ENCODE measurements at places on chromosomes 11 and 22.

- no peak for DNase-seq
Measured at GRCh38 chr22:25765016-25765367, 23.0 kb downstream of the MYO18B start.

DNA sequence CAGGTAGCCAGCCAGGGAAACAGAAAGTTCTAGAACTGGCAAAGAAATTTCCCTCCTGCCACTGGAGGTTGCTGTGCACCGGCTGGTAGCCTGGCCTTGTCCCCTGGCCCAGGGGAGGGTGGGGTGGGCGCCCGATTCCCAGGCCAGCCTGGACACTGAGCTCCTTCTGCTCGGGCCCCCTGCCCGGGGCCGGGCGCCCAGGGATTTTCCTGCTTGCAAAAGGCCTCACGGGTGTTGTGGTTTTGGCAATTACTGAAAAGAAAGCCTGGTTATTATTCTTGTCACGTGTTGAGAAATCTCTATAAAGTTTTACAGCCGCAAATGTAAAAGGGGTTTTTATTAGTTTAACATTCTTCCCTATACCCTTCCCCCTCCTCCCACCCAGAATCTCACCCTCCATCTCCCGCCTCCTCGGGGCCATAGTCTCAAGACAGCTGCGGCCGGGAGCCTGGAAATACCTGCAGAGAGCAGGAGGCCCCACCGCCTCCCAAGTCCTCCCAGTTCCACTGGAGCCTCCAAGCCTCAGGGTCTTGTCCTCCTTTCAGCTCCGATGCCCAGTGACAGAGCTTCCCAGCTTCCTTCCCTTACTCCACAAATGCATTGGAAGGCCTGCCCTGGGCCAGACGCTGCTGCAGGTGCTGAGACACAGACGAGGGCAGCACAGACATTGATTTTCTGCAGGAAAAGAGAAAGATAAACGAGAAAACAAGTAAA is 1515.6 kb downstream of the TBC1D22A start:
- DNase-seq, result no peak

- DNase-seq, result no peak
Measured at GRCh38 chr11:122604621-122605020, 50.9 kb upstream of the UBASH3B start.

- DNase-seq, result no peak
Measured at GRCh38 chr22:46649141-46650077, 29.2 kb downstream of the GRAMD4 start.

DNA sequence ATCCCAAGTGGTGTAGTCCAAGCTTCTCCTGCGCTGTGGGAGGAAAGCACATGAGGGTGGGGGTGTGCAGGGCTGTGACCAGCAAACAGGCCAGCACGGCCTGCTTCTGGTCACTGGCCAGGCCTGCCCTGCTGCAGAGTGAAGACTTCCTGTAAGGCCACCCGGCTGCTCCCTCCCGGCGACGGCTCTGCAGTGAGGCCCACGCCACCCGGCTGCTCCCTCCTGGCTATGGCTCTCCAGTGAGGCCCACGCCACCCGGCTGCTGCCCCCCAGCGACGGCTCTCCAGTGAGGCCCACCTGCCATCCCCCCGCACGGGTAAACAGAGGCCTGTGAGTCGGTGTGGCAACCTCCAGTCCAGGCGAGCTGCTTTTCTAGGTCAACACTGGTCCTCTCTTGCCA is 31.4 kb upstream of the BRSK2 start:
- DNase-seq, result no peak

- peak; percentile 55 for DNase-seq
Measured at GRCh38 chr11:67024410-67024809, 1.5 kb downstream of the SYT12 start.

DNA sequence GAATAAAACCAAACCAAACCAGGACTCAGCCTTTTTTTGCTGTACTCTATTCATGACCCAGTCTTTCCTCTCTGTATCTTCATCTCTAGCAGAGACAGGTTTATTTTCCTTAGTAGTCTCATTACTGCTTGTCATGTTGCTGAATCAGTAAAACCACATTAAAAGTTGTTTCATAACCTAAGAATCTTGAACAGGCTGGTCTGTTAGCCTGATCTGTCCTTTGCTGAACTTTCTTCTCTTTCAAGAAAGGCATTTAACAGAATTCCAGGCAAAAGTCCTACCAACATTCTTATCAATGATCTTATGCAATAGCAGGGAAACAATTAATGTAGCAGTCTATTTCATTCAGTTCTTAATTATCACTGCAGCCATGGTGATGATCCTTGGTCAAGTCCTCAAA is 197.7 kb downstream of the CASP12 start:
- no peak for DNase-seq

- DNase-seq, result no peak
Measured at GRCh38 chr11:32905028-32905667, 12.5 kb downstream of the QSER1 start.

- DNase-seq, result no peak
Measured at GRCh38 chr22:49027368-49027670, 800.4 kb downstream of the BRD1 start.

DNA sequence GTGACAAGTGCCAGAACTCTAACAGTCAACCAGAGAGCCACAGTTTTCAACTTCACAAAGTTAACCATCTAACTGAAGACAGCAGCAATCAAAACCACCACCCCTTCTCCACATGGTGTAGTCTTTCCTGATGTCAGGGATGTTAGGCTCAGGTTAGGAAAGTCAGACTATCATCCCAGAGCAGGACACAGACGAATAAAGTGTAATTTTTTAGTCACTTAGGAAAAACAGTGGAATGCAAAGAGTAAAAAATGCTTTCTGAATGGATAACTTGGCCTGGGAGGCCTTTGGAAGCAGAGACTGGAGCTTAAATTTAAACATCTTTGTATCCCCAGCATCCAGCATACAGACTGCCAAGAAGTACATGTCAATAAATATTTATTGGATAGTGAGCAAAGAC is 15.4 kb downstream of the OR51B4 start:
- DNase-seq, result no peak

- DNase-seq, result no peak
Measured at GRCh38 chr11:96287822-96288439, 55.1 kb downstream of the MAML2 start.

DNA sequence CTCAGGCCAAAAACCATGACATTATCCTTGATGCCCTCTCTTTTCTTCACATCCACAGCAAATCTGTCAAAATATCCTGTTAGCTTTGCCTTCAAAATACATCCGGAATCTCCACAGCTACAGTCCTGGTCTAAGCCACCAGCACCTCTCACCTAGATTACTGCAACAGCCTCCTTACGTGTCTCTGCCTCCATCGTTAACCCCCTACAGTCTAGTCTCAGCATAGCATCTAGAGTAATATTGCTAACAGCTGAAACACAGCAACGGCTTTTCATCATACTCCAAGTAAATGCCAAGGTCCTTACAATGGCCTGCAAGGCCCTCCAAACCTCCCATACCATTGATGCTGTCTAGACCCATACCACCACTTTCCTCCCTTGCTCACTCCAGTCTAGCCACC is 4.4 kb downstream of the TSG101 start:
- DNase-seq, result peak; percentile 6

GRCh38 chr11:77457340-77457739 is 16.6 kb downstream of the PAK1 start:
- no peak for DNase-seq

DNA sequence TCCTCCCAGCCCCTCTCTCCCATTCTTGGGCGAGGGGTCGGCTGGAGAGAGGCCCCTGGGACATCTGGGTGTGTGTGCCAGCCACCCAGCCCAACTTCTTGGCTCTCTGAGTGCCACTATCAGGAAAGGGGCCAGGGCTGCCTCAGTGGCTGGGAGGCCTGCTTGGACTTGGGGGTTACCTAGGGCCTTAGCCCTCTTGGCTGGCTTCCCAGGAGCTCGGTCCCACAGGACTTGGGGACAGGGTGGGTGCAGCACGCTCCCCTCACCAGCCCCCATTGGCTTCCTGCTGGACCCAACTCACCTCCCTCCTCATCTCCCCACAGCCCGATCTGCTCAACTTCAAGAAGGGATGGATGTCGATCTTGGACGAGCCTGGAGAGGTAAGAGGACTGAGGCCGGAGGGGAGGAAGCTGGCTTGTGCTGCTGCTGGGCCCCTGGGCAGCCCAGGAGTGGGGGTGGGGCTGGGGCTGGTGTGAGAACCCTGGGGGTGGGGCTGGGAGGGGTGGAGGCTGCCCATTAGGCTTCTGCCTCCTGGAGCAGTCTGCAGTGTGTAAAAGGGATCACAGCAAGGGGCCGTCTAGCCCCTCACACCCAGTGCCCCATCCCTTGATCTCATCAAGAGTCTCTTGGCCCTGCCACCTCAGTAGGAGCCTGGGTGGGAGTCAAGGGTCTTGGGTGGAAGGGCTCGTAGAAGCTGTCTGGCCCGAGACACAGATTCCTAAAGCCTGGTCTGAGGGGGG is 54.8 kb downstream of the TRIOBP start:
- no peak for DNase-seq

DNA sequence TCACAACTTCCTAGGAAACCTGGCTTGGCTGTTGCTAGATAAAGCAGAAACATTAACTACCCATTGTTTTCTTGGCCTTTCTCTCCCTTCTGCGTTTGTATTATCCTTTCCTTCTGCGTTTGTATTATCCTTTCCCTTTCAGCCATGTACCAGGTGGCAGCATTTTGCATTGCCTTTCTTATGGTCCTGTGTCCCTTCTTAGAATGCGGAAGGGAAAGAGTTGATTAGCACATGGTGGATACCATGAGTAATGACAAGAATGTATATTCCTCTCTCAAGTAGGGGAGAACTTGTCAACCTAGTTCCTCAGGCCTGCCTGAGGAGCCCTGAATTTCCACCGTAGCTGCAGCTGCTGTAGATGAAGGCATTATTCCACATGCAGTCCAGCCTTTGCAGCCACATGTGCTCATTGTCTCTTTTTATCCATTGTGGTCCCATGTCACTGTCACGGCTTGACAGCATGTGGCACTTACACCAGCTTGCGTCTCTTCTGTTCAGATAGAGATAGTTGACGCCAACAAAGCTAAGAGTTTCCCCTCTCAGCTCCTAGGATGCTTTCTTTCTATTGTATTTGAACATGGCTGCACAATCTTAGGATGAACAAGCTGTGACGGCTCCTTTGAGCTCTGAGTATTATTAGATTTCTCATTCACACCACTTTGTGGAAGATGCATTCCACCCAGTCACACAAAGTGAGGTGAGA is 44.8 kb downstream of the SLN start:
- DNase-seq, result no peak

DNA sequence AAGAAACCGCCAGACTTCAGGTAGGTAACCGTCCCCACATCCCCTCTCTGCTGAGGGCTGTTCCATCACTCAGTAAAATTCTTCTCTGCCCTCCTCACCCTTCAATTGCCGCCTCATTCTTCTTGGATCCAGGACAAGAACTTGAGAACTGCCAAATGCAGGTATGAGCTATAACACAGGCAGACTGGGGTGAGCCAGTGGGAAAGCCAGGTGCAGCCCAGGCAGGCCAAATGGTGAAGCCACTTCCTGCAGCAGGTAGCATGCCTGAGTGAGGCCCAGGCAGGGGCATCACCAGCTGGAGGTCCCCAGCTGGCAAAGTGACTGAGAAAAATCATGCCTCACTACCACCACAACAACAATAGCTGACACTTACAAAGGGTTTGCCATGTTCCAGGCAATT is 22.4 kb upstream of the API5 start:
- no peak for DNase-seq

- peak; percentile 27 for DNase-seq
Measured at GRCh38 chr22:30212996-30213441, 33.5 kb downstream of the LIF start.

DNA sequence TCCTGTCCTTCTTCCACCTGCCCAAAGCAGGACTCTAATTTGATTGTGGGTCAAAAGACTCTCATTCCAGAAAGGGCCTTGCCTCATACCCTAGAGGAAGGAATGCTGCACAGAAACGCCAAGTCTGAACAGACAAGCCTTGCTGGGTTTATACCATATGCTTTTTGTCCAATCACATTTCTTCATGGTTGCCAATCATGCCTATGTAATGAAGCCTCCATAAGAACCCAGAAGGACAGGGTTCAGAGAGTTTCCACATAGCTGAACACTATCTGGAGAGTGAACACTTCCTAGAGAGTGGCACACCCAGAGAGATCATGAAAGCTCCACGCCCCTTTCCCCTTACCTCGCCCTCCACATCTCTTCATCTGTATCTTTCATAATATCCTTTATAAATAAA is 4.8 kb upstream of the SAA2 start:
- no peak for DNase-seq

- no peak for DNase-seq
Measured at GRCh38 chr11:118618115-118618990, 10.9 kb downstream of the PHLDB1 start.

- peak; percentile 22 for DNase-seq
Measured at GRCh38 chr11:64299847-64300648, at the start of gene CATSPERZ. CATSPERZ (plus strand) TSS chr11:64300358; CDS start chr11:64300411, 53 bp downstream.

DNA sequence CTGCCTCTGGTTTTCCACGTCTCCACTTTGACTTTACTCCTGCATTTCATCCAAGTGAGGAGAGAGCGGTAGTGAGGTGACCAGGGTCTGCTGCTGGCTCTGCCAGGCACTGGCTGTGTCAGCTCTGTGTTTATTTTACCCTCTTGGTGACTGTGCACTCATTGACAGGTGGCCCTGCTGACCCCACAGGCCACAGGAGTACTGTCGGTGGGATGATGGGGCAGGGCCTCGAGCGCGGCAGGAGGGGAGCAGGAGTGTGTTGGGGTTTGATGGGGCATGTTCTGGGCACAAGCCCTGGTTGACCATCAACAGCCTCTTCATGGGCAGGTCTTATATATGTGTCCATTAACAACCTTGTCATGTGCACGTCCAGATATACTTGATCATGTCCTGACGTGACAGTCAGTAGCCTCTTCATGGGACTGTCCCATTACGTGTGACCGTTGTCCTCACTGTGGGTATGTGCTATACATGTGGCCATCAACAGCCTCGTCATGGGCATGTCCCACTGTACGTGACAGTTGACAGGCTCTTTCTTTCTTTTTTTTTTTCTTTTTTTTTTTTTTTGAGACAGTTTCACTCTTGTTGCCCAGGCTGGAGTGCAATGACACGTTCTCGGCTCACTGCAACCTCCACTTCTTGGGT is 31.4 kb upstream of the ACR start:
- DNase-seq, result no peak

DNA sequence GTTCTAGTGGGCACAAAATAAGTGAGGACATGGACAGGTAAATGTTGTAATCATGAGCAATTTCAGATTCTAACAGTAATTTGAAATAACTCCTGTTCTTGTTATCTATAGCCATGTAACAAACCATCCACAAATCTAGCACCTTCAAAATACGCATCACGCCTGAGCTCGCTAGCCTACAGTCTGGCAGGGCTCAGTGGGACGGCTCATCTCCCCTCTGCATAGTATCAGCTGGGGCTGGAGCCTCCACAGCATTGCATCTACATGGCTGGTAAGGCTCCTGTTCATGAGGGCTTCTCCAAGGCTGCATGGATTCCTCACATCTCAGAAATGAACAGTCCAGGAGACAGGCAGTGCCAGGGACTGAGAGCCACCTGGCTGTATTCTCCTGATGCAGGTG is 112.6 kb downstream of the KCNQ1 start:
- DNase-seq, result no peak

- DNase-seq, result no peak
Measured at GRCh38 chr11:87493516-87493915, 455.8 kb downstream of the TMEM135 start.

GRCh38 chr22:47369431-47370015 is 607.1 kb downstream of the TBC1D22A start:
- no peak for DNase-seq

Measured in CD4-positive, alpha-beta T cell treated with Interleukin-1 beta for 1 hour (primary cell).